T-helper 22 cell (primary cell): ENCODE measurements at places on chromosomes 2 and 18.

DNA sequence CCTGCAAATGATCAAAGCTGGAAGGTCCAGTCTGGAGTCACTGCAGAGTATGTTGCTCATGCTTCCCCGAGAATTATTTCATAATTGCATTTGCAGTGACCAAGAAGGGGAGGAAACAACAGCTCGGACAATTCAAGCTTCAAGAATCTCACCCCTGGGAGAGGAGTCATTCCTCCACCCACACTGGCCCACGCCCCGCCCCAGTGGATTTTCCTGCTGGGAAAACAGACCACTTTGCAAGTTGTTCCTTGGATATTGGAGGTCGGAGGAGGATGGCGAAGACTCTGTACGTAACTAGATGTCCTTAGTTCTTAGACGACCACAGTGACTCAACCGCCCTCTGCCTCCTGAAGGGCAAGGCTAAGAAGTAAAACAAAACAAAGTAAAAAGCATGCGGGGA, 159.4 kb downstream of the TPO start:
- no peak for DNase-seq

DNA sequence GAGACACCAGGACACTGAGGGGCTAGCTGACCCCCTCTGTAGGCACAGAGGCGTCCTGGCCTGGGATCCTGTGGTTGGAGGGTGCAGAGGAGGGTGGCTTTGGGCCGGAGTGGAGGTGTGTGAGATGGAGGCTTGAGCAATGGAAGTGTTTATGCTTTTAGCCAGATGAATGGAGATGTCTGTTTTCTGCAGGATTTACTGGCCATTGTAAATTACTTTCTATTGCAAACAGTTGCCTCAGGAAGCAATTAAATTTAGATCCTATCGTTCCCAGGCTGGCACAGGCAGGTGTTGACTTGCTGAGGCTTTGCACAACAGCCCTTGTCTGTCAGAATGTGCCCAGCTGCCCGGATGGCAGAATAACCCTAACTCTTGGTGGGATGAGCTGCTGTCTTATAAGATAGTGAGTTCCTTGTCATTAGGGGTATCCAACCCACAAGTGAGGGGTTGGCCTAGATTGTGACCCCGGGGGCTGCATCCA, 1.8 kb upstream of the ARID5A start:
- no peak for DNase-seq

DNA sequence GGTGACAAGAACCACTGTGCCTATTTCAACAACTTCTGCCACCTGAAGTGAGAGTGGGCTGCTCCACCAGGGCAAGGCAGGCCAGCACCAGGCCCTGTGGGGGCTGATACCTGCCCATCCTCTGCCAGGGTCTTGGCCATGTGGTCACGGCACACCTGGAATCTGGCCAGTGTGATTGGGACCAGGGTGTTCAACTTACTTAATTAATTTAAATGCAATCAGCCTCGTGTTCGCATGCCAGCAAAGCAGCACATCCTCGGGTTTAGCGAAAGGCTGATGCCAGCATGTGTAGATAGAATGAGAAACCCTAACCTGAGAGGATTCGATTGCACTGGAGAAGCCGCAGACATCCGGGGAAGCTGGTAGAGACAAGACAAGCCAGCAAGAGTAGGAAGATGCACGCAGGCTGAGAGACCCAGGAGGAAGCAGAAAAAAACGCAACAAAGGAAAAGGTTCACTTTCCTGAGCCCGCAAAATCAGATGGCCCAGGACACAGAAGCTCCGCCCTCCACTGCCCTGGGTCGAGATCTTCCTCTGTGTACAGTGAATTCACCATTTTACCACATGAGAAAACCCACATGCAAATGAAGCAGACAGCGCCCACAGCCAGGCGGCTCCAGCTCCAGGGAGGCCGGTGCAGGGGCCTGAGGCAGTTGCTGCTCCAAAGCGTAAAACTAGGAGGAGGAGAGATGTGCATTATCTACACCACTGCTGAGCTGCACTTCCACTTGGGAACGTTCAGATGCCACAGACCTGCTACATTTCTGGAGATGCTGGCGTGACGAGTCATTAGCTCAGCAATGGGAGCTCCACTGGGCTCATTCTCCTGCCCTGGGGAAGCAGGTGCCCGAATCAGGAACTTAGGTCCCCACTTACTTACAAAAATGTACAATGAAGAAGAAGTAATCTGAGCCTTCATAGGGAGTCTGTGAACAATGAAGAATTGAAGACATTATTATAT, 92.1 kb downstream of the TMEM18 start:
- no peak for DNase-seq

- DNase-seq: no peak
Measured at GRCh38 chr2:28522481-28522880, 26.6 kb downstream of the PLB1 start.

DNA sequence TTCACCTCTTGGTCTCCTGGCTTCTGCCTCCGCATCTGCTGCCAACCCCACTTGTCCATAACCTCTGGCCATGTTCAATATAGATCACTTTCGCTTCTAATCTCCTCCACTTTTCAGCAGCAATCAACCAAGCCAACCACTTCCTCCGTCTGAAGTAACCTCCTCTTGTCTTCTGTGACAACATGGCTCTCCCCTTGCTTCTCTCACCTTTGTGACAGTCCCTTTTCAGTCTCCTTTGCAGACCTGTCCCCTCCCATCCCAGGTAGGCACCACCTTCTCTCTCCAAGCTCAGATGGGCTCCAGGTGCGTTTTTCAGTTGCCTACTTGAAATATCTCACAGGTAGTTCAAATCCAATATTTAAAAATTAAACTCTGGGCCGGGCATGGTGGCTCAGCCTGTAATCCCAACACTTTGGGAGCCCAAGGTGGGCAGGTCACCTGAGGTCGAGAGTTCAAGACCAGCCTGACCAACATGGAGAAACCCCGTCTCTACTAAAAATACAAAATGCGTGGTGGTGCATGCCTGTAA, 4.7 kb upstream of the PSD4 start:
- no peak for DNase-seq

- peak; percentile 80 for DNase-seq
Measured at GRCh38 chr2:43133708-43134570, 92.5 kb downstream of the ZFP36L2 start.

GRCh38 chr2:241242306-241242705, 53.8 kb downstream of the ANO7 start:
- no peak for DNase-seq
